ENCODE measurements at places on chromosomes 2 and 18.

DNA sequence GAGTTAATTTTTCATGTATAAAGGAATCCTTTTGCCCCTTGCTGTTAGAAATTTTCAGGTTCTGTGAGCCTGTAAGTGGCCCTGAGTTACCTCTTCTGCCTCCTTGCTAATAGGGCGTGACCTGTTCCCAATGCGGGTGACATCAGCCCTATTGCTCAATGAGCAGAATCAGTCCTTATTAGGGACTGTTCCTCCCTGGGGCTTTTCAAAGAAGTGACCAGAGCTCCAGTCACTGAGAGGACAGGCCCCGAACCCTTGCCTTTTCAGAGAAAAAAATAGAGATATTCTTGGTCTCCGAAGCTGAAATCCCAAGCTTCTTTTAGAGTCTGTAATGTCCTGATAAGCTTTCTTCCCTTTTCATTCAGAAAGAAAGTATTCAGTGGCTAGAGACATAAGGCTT is 8.2 kb upstream of the APOB start:
- no peak for DNase-seq

DNA sequence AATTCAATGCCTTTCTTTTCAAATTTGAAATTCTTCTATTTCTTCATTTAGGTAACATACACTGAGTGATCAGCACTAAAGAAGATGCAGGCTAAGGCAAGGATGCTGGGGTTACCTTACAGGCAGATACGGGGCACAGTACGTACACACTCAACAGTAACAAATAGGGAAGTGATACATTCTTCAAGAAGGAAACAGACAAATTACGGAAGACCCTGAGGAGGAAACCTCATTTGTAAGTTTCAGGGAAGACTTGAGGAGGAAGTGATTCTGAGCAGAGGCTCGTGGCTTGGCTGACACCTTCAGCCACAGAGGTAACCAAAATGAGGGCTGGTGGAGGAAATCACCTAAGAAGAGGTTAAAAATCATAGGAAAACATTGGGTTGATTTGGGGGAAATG is 1108.3 kb upstream of the KLHL29 start:
- no peak for DNase-seq

DNA sequence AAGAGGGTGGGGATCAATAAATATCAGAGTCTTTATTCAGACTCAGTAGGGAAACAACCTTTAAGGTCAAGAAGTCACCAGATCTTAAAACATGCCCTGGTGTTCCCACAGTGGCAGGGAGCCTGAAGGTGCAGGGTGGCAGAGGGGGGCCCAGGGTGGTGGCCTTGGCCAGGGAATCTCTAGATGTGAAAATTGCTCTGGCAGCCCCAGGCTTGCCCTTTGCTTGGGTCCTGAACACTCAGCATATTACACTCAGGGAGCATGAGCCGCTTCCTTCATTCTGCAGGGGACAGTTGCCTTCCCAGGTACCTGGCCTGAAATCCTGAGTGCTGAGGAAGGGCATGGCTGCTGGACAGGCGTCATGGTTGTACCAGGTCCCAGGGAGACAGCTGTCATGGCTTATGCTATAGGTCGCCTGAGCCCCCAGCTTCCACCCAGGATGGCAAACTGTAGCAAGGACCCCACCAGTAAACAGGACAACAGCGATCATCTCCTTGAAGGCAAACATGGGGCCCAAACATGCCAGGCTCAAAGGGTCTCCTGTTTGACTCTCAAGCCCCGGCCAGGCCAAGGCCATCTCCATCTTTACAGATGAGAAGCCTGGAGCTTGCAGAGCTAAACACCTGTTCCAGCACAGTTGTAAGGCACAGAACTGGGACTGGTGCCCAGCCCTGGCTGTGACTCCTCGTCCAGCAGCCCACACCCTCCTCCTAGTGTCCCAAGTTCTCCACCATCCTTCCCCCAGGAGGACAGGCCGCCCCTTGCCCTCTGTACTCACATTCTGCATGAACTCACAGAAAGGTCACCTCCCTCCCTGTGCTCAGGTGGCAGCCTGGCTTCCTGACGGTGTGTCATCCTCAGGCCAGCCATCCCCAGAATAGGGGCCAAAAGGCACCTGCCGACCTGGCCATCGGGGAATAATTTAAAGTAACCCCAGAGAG is 14.6 kb downstream of the ABCG8 start:
- no peak for DNase-seq

GRCh38 chr2:232798187-232798586 is 21.8 kb upstream of the KCNJ13 start:
- no peak for DNase-seq

- peak; percentile 99 for DNase-seq
These were observed 30.8 kb upstream of the EML4 start for GRCh38 chr2:42138163-42139015.

DNA sequence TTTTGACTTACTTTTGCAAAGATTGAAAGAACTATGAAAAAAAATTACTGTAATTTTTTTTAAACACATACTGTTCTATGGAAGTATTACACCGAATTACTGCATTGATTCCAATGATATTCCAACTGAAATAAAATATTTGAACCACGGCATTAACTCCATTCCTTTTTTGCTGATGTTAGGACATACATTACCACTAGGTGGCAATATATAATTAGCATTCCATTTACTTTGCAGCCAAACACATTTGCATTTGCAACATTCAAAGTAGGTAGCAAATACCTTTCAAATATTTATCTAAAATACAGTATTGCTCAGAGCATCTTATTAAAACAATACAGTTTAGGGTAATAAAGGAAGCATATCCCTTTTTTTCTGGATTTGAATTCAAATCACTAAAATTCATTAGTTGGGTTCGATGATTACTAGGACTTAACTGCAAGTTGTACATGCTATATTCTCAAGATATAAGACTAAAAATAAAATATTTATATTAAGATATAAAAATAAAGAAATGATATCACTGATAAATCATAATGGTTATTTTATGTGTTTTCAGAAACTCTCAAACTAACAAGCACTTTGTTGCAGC is 31.3 kb downstream of the LANCL1 start:
- peak; percentile 20 for DNase-seq

- no peak for DNase-seq
These were observed 1385.4 kb upstream of the PIK3C3 start for GRCh38 chr18:40569605-40570004.

- no peak for DNase-seq
These were observed 164.5 kb upstream of the MC4R start for GRCh38 chr18:60537074-60537473.

- peak; percentile 43 for DNase-seq
These were observed 21.9 kb upstream of the SEMA4C start for GRCh38 chr2:96891591-96892333.

DNA sequence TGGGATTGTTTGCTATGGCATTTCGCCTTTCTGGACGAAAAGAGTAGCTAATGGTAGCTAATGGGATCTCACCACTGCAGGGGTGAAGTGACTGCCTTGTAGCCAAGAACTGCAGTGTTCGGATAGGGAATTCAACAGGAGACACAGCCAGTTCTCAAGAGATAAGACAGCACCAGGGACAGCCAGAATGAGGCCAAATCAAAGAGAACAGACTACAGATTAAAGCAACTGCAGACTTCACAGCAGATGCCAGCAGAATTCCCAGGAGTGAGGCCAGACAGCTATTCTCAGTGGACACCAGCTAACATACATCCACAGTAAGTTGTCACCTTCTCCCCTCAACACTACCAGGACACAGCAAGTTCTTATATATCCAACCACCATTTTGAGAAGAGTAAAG is 124.0 kb downstream of the PLA2R1 start:
- no peak for DNase-seq

DNA sequence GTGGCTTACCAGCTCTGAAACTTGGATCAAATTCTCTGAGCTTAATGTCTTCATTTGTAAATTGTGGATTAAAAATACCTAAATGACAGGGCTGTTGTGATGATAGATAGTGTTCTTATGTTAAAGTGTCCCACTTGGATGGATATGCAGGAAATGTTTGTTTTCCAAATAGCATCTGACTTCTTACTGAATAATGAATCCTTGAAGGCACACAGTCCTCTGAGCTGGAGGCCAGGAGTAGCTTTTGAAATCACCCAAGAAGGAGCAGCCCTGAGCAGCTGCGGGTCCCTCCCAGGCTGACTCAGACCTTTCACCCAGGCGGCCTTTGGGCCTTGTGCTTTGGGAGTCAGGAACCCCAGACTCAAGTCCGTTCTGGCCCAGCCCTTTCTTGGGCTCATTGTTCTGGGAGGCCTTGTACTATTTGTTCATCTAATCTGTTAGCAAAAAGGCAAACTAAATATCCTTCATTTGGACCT is 173.0 kb upstream of the GATA6 start:
- DNase-seq, result no peak

DNA sequence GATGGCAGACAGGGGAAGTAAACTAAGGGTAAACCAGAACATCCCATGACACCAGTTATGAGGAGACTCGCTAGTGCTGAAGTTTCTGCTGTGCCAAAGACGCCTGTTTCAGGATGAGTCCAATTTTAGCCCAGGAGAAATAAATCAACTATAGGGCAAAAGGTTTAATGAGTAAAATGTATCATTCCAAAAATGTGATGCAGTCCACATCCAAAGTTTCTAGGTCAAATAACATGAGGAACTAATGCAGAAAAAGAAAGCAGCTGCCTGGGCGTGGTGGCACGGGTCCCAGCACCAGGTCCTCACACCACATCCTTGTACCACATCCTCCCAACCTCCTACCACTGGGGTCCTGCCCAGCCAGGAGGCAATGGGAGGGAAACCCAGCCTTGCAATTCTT is 126.9 kb upstream of the CTAGE1 start:
- DNase-seq, result no peak

DNA sequence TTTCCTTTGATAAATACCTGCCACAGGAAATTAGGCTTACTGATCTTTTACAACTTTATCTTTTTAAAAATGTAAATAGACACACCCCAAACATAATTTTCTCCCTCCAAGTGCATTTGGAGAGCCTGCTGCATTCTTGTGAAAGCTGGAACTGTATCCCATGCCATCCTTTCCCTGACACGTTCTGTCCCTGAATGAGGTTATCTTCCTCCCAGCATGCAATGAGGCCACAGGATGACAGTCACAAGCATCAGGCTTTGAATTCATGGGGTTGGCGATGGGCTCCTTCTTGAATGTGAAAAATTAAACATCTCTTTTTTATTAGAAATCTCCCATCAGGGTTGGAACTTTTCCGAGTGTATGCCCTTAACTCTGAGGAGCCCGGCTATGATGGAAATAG is 77.8 kb downstream of the CTAGE1 start:
- DNase-seq, result no peak

DNA sequence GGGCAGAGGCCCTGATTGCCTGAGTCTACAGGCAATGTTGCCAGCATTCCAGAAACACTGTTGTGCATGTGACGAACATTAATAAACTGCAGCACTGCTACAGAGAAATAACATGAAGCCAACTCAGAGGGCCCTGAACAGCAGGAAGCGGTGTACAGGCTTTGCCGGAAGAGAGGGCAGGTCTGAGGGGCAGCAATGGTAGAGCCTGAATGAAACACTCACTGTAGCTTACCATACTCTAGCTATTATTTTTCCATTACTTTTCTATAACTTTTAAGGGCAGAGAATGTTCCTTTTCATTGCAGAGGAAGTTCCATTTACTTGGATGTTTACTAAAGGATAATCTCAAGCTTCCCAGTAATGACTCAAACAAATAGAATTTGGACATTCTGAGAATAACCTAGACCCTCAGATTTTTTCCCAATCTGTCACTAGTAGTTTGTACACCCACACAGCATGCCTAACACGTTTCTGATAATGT is 150.4 kb downstream of the MTX2 start:
- DNase-seq, result peak; percentile 93

GRCh38 chr18:3284501-3284900 is 22.6 kb downstream of the MYL12B start:
- DNase-seq, result no peak

- DNase-seq, result no peak
These were observed 61.5 kb upstream of the NEDD4L start for GRCh38 chr18:57982372-57983021.

DNA sequence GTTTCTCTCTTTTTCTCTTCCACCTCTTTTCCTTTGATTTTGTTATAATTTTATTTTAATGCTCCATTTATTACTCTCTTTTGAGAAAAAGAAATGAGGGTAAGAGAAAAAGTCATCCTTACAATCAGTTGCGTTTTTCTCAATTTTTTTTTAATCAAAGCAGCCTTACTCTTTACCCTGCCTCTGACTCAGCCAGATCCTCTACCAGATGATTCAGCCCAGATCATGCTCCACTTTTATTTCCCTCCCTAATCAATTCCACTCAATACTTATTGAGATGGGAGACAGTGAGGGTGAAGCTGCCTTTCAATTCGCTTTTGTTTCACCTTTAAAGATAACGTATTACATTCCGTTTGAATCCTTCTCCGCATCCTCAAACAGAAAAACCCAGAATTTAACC is 337.9 kb downstream of the SATB2 start:
- no peak for DNase-seq

DNA sequence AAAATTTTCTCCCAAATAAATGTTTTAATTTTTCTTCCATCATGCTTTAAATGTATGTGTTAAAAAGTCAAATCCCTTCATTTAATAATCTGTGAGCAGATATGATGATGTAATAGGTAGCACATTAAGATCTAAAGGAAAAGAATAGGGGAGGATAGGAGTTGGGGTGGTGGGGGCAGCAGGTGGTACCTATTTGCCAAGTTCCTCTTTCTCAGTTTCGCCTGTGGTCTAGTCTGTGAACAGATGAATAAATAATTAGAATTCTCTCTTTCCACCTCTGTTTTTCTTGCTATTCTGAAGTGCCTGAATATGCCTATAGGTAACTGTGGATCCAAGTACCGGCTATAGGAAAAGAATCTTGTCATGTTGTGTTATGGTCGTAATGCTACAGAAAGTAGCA is 152.5 kb downstream of the NRXN1 start:
- no peak for DNase-seq

DNA sequence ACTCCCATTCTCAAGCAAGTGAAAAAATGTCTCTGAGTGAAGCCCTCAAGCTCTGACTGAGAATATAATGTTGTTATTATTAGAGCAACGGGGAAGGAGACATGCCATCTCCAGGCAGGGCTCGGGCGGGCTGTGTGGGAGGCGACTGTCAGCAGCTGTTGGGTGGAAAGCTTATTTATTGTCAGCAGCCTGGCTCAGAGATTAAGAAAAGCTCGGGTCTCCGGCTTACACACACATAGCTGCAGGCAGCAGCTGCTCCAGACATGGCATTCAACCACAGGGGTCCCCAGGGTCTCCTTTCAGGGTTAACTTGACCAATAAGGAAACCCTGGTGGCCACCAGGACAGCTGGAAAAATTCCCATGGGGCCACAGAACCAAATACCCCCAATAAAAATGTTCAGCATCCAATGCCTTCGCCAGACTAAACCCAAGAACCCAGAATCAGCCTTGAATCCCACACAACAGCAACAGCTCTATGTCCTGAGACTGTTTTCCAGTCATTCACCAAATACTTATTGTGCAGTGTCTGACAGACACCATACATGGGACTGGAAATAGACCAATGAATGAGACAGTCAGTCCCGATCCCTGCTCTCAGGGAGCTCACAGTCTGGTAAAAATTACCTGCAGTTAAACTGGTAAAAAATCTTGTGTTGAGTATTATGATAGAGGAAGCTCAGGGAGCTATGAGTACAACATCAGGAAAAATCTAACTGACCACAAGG is 70.5 kb upstream of the RTN4 start:
- DNase-seq, result peak; percentile 87
